ENCODE measurements at places on chromosomes 11 and 22.

GRCh38 chr22:31106001-31106571 lies 1.3 kb downstream of the SELENOM start:
- DNase-seq = no peak

DNA sequence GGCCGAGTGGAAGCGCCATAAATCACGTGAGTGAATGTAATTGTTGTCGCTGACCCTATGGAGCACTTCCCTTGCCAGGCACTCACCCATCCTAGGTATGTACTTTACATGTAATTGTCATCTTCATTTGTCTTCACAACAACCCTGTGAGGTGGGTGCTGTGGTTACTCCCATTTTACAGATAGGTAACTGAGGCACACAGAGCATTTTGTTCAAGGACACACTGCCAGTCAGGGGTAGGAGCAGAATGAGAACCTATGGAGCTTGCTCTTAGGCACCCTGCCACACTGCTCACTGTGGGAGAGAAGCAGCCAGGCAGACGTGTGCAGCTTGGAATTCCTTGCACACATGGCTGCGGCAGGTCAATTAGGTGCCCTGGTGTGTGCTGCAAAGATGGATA lies 785 bp upstream of the EFCAB6 start:
- DNase-seq = no peak

GRCh38 chr11:92505689-92506088 lies 281.1 kb downstream of the FAT3 start:
- DNase-seq = no peak

DNA sequence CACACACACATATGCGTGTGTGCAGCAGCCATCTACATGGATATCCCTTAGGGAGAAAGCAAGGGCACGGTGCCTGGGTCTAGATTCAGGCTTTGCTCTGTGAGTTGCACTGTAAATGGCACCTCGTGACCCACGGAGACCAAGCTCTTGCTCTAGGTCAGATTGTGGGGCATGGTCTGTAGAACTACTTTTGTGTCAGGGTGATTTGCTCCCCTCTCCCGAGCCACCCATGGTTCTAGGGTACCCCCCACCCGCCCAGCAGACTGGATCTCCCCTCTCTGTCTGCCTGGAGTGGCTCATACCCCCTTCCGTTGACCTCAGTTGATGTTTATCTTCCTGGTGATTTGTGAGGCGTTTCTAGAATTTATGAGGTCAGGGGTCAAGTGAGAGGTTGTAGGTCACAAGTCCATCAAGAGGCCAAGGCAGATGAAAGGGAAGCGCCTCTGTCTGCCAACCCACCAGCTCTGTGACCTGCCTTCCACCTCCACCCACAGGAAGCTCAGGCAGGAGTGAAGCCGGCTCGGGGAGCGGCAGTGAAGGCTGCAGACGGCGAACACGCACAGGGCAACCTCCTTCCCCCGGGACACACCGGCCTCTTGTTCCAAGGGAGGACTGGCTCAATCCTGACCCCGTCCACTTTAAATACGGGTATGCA lies 76.2 kb upstream of the TTLL12 start:
- peak; percentile 31 for DNase-seq

GRCh38 chr11:62546244-62546928 lies at the start of gene AHNAK:
AHNAK (minus strand) TSS chr11:62546806; CDS start chr11:62536098, 10,708 bp downstream.
- DNase-seq = peak; percentile 59

Measured in activated naive CD4-positive, alpha-beta T cell treated with anti-CD3 and anti-CD28 coated beads, Interleukin-2, amount 50 U/mL, for 16 hours (primary cell).